ENCODE measurements at places on chromosomes 7 and 10. TPM values are rescaled to one million over a fixed set of nuclear protein-coding genes. Genes with fewer than 3 reads are reported as not detected.

The OR9A2 gene
- not detected for total RNA-seq

The INSIG1 gene
- 81.5 TPM for total RNA-seq

The SDK1 gene
- total RNA-seq: 12.6 TPM

The ATP5F1C gene
- total RNA-seq: 245 TPM

The GNGT1 gene
- total RNA-seq: 0.65 TPM

DNA sequence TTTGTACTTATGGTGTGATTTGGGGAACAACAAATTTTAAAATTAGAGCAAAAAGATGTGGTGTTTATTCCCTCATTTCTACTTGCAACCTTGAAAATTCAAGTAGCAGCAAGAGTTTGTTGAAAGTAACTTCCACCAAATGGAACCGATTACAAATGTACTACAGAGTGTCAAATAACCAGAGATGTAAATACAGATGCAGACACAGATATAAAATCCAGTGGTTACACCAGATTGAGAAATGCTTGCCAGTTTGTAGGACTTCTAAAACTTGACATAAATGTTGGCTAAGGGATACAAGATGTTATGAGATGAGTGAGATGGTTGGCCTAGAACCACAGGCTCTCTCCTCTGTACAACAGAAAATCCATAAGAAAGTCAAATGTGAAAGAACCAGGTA is 162.1 kb downstream of the DIP2C start:
- H3K4me3 ChIP-seq: no peak overlapping the region
- H3K4me1 ChIP-seq: peaks cover 19% of the 10 kb centered on the region
- no peaks in the 10 kb centered on the region for H3K27me3 ChIP-seq
- no peaks in the 10 kb centered on the region for H3K36me3 ChIP-seq
- no peak overlapping the region for H3K27ac ChIP-seq

- peaks cover 4% of the 10 kb centered on the region for H3K4me1 ChIP-seq
- H3K27me3 ChIP-seq: no peaks in the 10 kb centered on the region
- H3K4me3 ChIP-seq: no peak overlapping the region
- no peak for DNase-seq
These were observed 52.7 kb downstream of the SRPK2 start for GRCh38 chr7:105336009-105336408.

DNA sequence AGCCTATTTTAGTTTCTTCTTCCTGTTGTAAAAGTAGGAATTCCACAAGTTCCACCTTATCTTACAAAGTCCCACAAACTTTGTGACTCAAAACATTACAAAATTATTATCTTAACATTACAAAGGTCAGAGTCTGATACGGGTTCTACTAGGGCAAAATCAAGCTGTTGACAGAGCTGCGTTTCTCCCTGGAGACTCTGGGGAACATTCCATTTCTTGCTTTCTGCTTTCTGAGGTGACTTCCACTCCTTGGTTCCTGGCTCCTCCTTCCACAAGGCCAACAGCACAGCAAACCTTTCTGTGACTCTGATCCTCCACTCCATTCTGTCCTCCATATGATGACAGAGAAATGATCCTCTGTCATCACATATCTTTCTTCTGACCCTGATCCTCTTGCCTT is 10.6 kb downstream of the OR2F1 start:
- no peaks in the 10 kb centered on the region for H3K27me3 ChIP-seq
- no peak overlapping the region for H3K27ac ChIP-seq
- H3K36me3 ChIP-seq: no peaks in the 10 kb centered on the region

- no peak overlapping the region for H3K27ac ChIP-seq
- no peaks in the 10 kb centered on the region for H3K27me3 ChIP-seq
- H3K4me3 ChIP-seq: no peak overlapping the region
- no peak for DNase-seq
- no peaks in the 10 kb centered on the region for H3K36me3 ChIP-seq
These were observed 288.8 kb downstream of the CAMK1D start for GRCh38 chr10:12638103-12638502.

DNA sequence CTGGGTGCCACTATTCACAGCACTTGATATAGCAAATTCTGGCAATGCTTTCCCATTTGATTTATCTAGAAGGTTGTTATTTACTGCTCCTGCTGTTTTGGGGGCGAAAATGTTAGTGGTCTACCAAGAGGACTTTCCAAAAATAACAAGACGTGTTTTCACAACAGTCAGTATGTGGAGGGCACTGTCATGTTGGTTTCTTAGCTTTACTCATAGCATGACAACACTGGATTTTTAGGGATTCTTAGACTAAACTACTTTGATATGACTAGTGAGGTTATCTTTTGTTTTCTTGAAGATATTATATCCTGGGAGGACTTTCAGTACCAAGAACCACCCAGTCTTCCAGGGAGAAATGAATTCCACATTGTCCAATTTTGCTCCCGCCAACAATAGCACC is 49.4 kb downstream of the NUDCD3 start:
- no peaks in the 10 kb centered on the region for H3K27me3 ChIP-seq
- DNase-seq: no peak
- no peaks in the 10 kb centered on the region for H3K4me1 ChIP-seq
- H3K36me3 ChIP-seq: no peaks in the 10 kb centered on the region
- H3K27ac ChIP-seq: no peak overlapping the region

- peaks cover 19% of the 10 kb centered on the region for H3K27me3 ChIP-seq
- H3K4me3 ChIP-seq: no peak overlapping the region
- no peaks in the 10 kb centered on the region for H3K36me3 ChIP-seq
- DNase-seq: no peak
- H3K4me1 ChIP-seq: no peaks in the 10 kb centered on the region
These were observed 21.3 kb downstream of the MLXIPL start for GRCh38 chr7:73602721-73603651.

GRCh38 chr7:129655811-129656210 is 44.3 kb downstream of the NRF1 start:
- peaks cover 5% of the 10 kb centered on the region for H3K4me1 ChIP-seq
- no peaks in the 10 kb centered on the region for H3K27me3 ChIP-seq
- no peak for DNase-seq

DNA sequence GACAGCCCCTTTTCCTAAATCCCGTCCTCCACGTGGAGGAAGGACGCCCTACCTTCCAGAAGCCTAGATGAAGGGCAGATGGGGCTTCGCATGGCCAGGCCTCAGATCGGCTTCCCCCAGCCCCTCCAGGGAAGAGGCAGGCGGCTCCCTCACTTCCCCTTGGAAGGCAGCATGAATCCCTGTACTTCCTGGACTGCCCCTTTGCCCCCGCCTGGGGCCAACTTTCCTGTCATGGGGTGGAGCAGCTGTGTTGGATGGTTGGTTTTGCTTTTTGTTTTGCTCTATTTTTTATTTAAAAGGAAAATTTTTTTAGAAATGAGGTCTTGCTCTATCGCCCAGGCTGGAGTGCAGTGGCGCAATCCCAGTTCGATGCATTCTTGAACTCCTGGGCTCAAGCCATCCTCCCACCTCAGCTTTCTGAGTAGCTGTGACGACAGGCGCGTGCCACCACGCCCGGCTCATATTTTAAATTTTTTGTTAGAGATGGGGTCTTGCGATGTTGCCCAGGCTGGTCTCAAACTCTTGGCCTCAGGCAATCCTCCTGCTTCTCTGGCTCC is 27.2 kb downstream of the GTF2IRD1 start:
- DNase-seq: no peak
- no peak overlapping the region for H3K4me3 ChIP-seq
- H3K36me3 ChIP-seq: no peaks in the 10 kb centered on the region
- no peak overlapping the region for H3K27ac ChIP-seq
- no peaks in the 10 kb centered on the region for H3K27me3 ChIP-seq

DNA sequence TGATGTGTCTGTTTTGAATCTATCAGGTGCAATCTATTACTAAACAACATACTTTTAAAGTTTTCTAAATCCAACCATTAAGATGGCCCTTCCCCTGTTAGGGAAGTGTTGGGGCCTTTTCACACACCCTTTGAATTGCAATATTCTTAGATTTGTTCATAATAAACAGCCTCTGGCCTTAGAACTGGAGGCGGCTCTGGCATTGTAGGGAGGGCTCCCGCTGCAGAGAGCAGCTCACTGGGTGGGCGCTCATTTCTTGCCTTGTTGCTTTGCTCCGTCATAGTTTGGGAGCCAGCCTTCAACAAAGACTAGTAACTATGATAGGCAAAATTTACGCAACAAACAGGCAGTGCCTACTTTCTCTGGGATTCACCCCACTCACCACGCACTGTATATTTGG is 4.2 kb upstream of the HOXA10 start:
- DNase-seq: no peak
- peaks cover 95% of the 10 kb centered on the region for H3K27me3 ChIP-seq
- H3K36me3 ChIP-seq: peaks cover 3% of the 10 kb centered on the region
- no peak overlapping the region for H3K27ac ChIP-seq

- H3K36me3 ChIP-seq: peaks cover 2% of the 10 kb centered on the region
- no peak overlapping the region for H3K4me3 ChIP-seq
- peaks cover 5% of the 10 kb centered on the region for H3K4me1 ChIP-seq
- H3K27me3 ChIP-seq: peaks cover 3% of the 10 kb centered on the region
These were observed 17.9 kb upstream of the ITGA8 start for GRCh38 chr10:15737656-15738055.

- no peaks in the 10 kb centered on the region for H3K27me3 ChIP-seq
- H3K4me1 ChIP-seq: peaks cover 13% of the 10 kb centered on the region
- no peak for DNase-seq
- no peak overlapping the region for H3K27ac ChIP-seq
- no peaks in the 10 kb centered on the region for H3K36me3 ChIP-seq
These were observed 25.0 kb downstream of the VTI1A start for GRCh38 chr10:112471878-112472487.

- no peaks in the 10 kb centered on the region for H3K4me1 ChIP-seq
- H3K27ac ChIP-seq: no peak overlapping the region
- no peak overlapping the region for H3K4me3 ChIP-seq
- no peaks in the 10 kb centered on the region for H3K27me3 ChIP-seq
- no peak for DNase-seq
These were observed 384.4 kb upstream of the SHH start for GRCh38 chr7:156196649-156197048.

GRCh38 chr7:12119620-12120303 is 91.3 kb upstream of the TMEM106B start:
- no peaks in the 10 kb centered on the region for H3K36me3 ChIP-seq
- H3K4me3 ChIP-seq: no peak overlapping the region
- H3K27me3 ChIP-seq: no peaks in the 10 kb centered on the region
- peak; percentile 2 for DNase-seq
- H3K4me1 ChIP-seq: peaks cover 15% of the 10 kb centered on the region

DNA sequence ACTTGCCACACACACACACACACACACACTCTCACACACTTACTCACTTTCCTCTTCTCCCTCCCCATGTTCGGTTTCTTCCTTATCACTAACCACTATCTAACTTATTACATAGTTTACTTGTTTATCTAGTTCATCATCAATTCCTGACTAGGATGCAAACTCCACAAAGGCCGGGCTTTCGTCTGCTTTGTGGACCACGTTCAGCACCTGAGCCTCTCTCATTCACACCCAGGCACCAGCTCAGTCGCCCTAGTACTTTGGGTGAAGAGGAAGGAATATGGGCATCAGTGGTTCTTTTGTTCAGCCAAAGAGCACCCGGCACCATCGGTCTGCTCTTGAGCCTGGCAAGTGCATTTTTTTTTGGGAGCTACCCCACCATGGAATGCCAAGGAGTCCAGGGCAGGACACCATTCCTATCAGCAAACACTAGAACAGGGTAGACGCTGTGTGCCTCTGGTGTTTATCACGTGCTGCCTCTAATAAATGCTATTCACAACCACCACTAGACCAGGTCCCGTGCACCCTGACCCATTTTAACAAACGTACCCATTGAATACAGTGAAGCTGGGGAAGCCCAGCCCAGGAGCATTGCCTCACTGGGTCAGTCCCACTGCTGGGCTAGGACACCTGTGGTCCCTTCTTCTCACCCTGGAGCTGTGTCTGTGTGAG is 2.2 kb downstream of the C10orf67 start:
- peak overlapping the region; percentile 88 for H3K4me3 ChIP-seq
- no peak for DNase-seq
- H3K27ac ChIP-seq: no peak overlapping the region
- peaks cover 52% of the 10 kb centered on the region for H3K4me1 ChIP-seq
- no peaks in the 10 kb centered on the region for H3K27me3 ChIP-seq
- H3K36me3 ChIP-seq: no peaks in the 10 kb centered on the region

GRCh38 chr7:121797657-121798452 is 75.1 kb upstream of the PTPRZ1 start:
- peak overlapping the region; percentile 81 for H3K4me3 ChIP-seq
- peak overlapping the region; percentile 98 for H3K27ac ChIP-seq
- H3K27me3 ChIP-seq: no peaks in the 10 kb centered on the region
- H3K36me3 ChIP-seq: no peaks in the 10 kb centered on the region
- H3K4me1 ChIP-seq: peaks cover 74% of the 10 kb centered on the region

DNA sequence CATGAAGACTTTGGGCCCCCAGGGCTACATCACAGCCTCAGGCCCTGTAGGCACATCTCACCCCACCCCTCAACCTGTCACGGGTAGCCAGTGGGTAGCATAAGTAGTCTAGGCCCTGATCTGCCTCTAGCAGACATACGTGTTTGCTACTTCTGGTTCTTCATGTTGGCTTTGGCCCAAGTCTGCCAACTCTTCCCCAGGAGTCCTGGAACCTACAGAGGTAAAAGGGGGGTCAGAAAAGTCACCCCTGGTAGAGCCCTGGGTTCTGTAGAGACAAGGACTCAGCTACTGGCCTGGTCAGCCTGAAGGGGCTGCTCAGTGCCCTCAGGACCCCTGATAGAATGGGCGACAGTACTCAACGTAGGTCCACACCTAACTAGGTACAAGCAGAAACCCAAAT is 67.5 kb upstream of the UNC5B start:
- DNase-seq: no peak
- no peaks in the 10 kb centered on the region for H3K36me3 ChIP-seq
- H3K4me3 ChIP-seq: no peak overlapping the region
- no peaks in the 10 kb centered on the region for H3K4me1 ChIP-seq

GRCh38 chr7:30679664-30680063 is 2.6 kb downstream of the CRHR2 start:
- no peak overlapping the region for H3K4me3 ChIP-seq
- no peak overlapping the region for H3K27ac ChIP-seq
- peaks cover 12% of the 10 kb centered on the region for H3K4me1 ChIP-seq
- DNase-seq: no peak
- H3K27me3 ChIP-seq: peaks cover 86% of the 10 kb centered on the region
